ENCODE measurements at places on chromosomes 13 and 19.

DNA sequence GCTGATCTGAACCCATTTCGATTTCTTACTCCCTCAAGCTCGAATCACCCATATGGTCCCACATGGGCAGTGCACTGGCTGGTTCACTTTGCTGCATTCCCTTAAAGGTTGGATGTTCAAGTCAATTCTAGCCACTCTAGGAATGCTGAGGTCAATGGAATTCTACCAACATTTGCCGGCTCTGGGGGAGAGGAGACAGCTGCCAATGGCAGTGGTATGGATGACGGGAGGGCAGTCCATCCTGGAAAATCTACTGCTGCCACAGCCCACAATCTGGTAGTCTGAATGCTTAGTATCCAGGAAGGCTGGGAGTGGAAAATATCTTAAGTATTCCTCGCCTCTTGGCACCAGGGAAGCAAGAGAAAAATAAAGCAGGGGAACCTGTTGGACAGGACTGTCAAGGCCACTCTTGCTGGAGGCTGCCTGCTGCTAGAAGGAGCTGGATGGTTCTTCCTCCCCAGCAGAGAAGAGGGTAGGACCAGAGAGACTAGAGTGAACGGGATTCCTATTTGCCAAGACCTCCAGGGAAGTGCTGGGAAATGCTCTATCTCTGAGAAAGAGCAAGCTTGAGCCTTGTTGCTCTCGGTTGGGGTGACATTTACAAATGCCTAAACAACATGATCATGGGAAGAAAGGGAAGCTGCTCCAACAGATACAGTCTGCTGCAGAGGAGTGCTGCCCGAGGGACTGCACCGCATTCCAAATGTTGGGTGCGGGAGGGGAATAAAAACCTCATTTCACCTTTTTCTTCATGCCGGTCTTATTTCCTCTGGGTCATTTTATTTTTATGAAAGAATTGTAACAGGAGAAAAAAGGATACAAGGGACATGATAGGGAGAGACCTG lies 20.7 kb upstream of the HMGB1 start:
- DNase-seq = no peak

GRCh38 chr19:56400485-56400884 lies 3.6 kb upstream of the ZNF583 start:
- no peak for DNase-seq

DNA sequence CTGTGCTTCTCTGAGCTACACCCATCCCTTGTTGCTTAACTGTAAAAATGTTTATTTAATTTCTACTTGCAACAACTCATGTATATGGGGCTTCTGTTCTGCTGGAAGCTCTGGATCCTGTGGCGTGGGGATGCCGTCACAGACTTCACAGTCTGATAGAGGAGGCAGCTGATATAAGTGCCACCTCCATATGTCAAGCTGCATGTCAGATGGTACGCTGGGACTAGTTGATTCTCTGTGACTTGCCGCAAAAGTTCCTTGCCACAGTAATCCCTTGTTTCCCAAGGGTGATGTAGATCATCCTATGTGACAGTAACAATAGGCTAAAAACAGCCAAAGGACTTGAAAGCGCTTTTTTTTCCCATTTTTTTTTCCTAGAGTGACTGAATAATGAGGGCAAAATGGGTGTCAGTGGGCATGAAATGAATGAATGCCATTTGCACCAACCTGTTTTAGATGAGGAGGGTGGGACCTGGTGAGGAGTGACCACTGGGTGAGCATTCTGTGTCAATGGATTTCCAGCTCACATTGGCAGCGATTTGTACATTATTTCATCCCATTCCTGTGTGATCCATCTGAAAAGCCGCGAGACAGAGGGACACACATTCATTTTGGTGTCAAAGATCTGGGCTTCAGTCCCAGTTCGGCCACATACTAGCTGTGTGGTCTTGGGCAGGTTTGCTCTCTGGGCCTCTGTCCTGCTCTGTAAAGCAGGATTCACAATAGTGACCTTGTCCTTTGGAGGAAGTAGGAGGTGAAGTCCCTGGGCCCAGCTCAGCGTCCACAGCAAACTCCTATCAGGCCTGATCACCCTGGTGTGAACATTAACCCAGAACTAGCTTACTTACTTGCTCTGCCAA lies 88.9 kb upstream of the RNF113B start:
- DNase-seq = no peak

GRCh38 chr19:6533746-6534418 lies 3.1 kb downstream of the TNFSF9 start:
- no peak for DNase-seq

- DNase-seq = no peak
These were observed 2852.5 kb downstream of the PCDH9 start for GRCh38 chr13:64377606-64378005.

- DNase-seq = no peak
These were observed 6.0 kb downstream of the WDR18 start for GRCh38 chr19:990119-990571.

Measured in HFF-Myc (cell line).